Endothelial cell (in vitro differentiated cells): ENCODE measurements at places on chromosomes 5 and 9.

DNA sequence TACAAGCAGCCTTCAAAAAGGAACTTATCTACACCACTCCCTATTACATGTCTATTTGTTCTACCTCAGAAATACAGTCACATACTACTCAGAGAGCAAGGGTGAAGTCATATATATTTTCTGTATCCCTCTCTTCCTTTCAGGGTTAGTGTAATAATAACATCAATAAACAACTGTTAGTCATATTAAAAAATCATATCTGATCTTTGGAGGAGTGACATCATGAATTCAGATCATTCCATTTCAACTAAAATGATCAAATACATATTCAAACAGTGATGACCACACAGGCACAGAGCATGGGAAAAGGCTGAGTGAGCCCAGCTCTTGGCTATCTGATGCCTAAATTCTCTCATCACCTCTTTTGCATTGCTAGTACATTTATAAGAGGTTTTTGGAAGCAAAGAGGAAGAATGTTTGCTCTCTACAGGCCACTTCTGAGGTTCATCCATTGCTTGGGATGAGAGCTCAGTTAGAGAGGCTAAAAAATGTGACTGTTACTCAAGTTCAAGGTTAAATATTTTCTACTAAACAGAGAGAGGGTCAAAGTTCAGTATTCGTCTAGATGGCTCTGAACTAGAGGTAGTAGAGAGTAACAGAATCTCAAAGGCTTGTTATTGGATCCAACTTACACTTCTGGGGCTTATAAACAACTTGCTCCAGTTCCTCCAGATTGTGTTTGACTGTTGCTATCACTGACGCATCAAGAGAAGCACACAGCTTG lies 39.0 kb downstream of the RIGI start:
- no peak for DNase-seq

GRCh38 chr9:109733690-109734089 lies 46.3 kb upstream of the PALM2AKAP2 start:
- no peak for DNase-seq

GRCh38 chr9:121640076-121640475 lies 11.4 kb upstream of the DAB2IP start:
- peak; percentile 89 for DNase-seq

DNA sequence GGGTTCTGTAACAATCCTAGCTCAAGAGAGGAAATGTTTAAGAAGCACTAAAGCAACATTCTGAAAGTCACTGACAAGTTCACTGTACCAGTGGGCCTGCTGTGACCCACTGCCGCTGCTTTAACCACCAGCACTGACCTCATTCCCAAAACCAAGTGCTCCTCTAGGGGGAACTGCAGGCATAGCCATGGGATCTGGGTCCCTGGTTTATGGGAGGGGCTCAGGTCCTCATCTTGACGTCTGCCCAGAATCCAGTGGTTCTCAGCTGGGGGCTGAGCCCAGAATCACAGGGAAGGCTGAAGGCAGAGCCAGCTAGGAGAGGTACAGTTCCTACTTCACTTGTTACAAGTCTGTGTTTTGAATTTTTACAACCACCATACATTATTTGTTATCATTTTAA lies 36.1 kb upstream of the SLC2A8 start:
- DNase-seq: no peak

GRCh38 chr9:136961279-136962065 lies 9.4 kb downstream of the LCN12 start:
- DNase-seq: no peak

GRCh38 chr5:168765551-168766425 lies 186.6 kb upstream of the PANK3 start:
- no peak for DNase-seq

GRCh38 chr9:87275047-87275725 lies 222.5 kb upstream of the DAPK1 start:
- DNase-seq: no peak

DNA sequence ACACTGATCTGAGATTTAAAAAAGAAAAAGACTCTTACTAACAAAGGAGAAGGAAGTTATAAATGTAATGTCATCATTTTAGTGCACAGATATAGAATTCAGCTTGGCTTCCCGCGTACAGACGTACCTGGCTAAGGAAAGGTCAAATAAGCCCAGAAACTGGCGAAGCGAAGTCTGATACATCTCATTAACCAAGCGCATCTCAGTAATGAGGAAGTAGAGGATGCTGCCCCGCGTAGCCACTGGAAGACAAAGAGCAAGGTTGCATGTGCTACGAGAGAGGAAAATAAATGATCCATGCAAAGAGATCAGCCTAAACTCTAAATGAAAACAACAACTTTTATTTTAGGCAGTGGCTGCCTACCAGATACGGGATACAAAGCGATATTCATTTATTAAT lies 208.8 kb downstream of the DNAH5 start:
- no peak for DNase-seq

- no peak for DNase-seq
These were observed 500.7 kb downstream of the TLE4 start for GRCh38 chr9:80072451-80072850.

DNA sequence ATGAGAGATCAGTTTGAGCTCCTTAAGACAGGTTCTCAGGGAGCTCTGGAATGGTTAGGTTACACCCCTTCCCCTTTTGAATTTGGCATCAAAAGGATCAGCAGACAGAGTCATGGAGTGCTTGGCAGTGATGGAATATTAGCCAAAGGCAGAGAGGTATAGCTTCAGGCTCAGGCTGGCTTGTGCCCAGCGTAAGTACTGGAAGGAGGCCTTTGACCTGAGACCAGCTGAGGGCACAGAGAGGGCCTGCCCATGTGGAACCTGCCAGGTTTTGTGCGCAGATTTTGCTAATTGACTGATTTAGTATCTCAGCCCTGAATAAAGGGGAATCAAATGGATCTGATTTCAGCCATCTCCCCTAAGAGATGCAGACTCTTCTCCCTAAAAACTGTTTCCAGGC lies 81.5 kb downstream of the RGS3 start:
- DNase-seq: no peak

GRCh38 chr5:147554261-147554817 lies 44.5 kb upstream of the DPYSL3 start:
- DNase-seq: no peak

- DNase-seq: no peak
These were observed 85.6 kb downstream of the GADD45G start for GRCh38 chr9:89690334-89690912.

- DNase-seq: no peak
These were observed 9.8 kb downstream of the CKMT2 start for GRCh38 chr5:81242906-81243436.

- no peak for DNase-seq
These were observed 3.3 kb downstream of the DOCK8 start for GRCh38 chr9:217950-218349.

- no peak for DNase-seq
These were observed 33.6 kb upstream of the IER5L start for GRCh38 chr9:129211686-129212085.

DNA sequence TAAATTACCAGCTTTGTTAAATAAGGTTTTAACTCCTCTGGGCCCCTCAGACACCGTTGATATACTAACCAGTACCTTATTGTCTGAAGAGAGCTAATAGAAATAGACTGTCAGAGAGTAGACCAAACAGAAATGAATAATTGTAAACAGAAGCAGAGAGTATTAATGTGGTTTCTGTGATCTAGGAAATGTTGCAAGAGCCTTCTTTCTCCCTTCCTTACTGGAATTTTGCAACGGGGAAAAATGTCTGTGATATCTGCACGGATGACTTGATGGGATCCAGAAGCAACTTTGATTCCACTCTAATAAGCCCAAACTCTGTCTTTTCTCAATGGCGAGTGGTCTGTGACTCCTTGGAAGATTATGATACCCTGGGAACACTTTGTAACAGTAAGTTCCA lies 5.1 kb downstream of the TYRP1 start:
- no peak for DNase-seq

GRCh38 chr9:114958021-114958843 lies 27.8 kb upstream of the TNFSF8 start:
- DNase-seq: no peak

- no peak for DNase-seq
These were observed 124.5 kb downstream of the ASTN2 start for GRCh38 chr9:117290306-117290840.

GRCh38 chr5:173535166-173535975 lies 81.1 kb downstream of the BOD1 start:
- DNase-seq: no peak
